ENCODE measurements at places on chromosomes 16 and 17.

GRCh38 chr17:34581446-34582184 is 2.2 kb downstream of the TMEM132E start:
- no peak for DNase-seq

DNA sequence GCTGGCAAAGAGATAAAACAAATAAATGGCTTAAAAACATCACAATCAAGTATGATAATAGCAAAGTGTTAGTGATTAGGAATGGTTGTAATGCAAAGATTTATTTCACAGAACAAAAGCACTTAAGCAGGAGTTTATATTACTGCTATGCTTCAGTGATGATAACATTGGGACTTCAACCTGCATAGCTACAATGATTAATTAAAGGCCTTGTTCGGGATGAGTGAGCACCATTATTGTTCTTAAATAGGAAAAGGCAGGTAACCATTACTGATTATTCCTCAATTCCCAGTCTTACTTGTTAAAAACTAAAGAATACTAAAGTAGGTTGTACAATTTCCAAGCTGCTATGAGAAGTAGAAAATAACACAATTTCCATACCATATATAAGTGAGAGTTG is 1247.5 kb upstream of the CDH8 start:
- no peak for DNase-seq

- DNase-seq: no peak
Observed at GRCh38 chr17:17189559-17189958, 16.6 kb downstream of the PLD6 start.

DNA sequence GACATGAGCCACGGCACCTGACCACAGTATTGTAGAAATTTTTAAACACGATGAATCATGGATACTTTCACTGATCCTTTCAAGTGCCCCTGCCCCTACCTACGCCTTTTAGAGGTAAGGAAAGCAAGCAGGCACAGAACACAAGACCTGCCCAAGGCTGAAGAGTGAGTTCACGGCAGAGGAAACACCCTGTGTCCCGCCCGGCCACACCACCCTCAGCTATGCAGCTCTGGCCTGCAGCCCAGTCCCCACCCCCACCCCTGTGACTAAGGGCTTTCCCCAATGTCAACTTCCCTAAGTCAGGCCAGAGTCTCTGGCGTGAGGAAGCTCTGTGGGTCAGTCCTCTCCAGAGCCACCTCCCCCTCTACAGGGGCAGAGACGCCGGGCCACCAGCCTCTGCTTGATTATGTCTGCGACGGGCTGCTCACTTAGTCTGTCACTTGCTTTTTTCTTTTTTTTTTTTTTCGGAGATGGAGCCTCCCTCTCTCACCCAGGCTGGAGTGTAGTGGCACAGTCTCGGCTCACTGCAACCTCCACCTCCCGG is 8.4 kb downstream of the SLC16A5 start:
- DNase-seq: no peak

DNA sequence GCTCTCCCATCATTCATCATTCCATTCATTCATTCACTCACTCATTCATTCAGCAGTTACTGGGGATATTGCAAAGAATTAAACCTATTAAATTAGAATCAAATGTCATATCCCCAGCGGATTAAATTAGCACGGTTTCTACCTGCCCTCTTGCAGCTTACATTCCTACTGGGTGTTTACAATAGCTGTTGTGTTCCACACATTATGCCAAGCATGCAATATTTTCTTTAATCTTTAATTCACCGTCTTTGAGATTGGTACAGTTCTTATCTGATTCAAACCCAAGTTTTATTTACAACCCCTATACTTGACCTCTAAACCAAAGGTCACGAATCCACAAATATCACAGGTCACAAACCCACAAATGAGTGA is 727 bp upstream of the USP31 start:
- no peak for DNase-seq

DNA sequence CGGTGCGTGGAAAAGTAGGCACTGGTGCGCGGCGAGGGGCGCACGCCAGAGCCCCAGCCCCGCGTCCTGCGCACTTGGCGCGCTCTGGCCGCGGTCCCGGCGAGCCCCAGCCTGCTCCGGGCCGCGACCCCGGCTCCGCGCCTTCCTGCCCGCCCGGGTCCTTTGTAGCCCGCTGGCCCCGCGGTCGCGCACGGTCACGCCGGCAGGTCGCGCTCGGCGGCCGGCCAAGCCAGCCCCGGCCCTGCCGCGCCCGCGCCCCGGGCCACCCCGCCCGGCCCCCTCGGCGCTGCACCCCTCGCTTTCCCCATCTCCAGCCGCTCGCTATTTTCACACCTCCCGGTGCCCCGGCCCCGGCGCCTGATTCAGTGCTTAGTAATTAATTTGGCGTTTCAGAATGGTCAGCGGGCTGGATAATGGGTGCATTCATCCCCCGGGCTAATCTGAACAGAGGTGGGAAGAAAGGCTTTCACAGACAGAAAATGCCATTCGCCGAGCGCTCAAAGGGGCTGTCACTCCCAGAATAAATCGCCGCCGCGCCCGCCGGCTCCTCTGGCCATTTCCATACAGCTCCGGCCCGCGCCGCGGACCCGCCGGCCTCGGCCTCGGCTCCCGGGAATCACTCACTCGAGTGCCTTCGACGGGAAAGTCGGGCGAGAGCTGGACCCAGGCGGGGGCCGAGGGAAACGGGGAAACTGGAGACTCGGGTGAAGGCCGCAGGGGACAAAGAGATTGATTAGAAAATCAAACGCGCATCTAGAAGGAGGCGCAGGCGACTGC is 17.8 kb upstream of the NTN1 start:
- DNase-seq: no peak

All from activated T-helper 1 cell treated with anti-CD3 and anti-CD28 coated beads, Interleukin-2, amount 50 U/mL, for 16 hours (primary cell).